ENCODE measurements at places on chromosomes 5 and 9.

DNA sequence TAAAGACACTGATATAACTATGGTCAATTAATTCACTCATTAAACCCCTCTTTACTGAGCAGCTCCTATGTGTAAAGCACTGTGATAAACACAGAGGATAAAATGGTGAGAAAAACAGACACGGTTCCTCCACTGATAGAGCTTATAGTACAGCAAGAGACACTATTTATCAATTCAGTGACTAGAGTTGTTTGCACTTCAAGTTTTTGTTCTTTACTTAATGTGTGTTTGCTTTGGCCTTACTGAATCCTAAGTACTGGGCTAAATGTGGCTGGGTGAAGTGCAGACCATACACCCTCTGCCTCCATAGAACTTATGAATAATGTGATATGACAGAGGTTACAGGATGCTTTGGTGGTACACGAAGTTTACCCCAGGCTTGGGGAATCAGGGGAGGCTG lies 80.1 kb upstream of the ITGA1 start:
- DNase-seq: no peak

GRCh38 chr9:105114964-105115728 lies 129.3 kb upstream of the SLC44A1 start:
- DNase-seq: peak; percentile 74

GRCh38 chr9:113026200-113026599 lies 14.2 kb upstream of the ZNF883 start:
- DNase-seq: no peak

GRCh38 chr9:135948446-135948845 lies 12.7 kb downstream of the UBAC1 start:
- no peak for DNase-seq

DNA sequence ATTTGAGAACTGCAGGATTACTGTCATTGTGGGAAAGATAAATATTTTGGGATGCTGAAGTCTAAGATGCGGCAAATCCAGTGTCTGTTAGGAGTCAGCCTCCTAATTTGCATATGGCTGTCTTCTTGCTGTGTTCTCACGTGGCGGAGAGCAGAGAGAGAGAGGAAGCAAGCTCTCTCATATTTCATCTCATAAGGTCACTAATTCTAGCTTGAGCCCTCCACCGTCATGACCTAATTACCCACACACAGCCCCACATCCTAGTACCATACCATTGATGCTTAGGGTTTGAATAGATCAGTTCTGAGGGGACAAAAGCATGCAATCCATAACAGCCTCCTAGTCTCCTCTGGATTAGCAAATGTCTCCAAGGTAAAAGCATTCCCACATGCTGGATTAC lies 124.5 kb downstream of the CDH12 start:
- DNase-seq: no peak

DNA sequence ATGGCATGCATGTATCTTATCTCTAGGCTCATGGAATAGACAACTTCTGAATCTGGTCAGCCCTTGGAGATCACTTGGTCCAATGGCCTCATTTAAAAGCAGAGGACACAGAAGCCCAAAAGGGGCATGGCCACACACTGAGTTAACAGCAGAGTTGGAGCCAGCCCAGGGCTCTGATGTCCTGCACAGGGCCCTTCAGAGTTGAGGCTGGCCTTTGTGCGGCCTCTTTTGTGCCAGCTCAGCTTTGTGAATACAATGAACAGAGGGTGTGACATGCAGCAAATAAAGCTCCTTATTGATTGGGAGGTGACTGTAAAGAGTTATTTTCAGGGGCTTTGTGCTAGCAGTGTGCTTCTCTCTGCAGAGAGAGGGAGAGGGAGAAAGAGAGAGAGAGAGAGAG lies 150.1 kb upstream of the STK32A start:
- DNase-seq: no peak

All from Kasumi-1 (cell line).